CD4-positive, CD25-positive, alpha-beta regulatory T cell (primary cell): ENCODE measurements at places on chromosomes 12 and 14.

- peaks cover 57% of the 10 kb centered on the region for H3K36me3 ChIP-seq
- peak overlapping the region; percentile 33 for H3K4me3 ChIP-seq
- H3K4me1 ChIP-seq = peaks cover 16% of the 10 kb centered on the region
- H3K27me3 ChIP-seq = no peaks in the 10 kb centered on the region
- DNase-seq = no peak
Measured at GRCh38 chr14:81519200-81520011, 14.2 kb downstream of the SEL1L start.

- H3K27me3 ChIP-seq = peaks cover 2% of the 10 kb centered on the region
- no peak overlapping the region for H3K4me3 ChIP-seq
- no peaks in the 10 kb centered on the region for H3K4me1 ChIP-seq
Measured at GRCh38 chr14:59601056-59601455, 24.4 kb upstream of the CCDC175 start.

DNA sequence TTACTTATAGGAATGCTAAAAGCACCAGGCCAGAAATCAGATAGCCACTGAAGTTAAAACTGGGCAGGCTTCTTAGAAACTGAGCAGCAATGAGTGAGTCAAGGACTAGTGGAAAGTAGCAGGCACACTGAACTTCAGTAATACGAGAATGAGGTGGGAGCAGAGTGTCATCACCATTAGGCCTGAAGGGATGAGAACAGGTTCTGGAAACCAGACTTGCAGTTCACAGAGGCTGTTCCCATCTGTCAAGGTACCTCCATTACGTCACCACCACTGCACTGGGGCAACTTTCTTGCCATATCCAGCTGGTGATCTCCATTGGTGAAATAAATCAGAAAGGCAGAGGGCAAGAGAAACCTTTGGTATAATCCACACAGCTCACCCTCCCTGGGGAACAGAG lies 15.6 kb downstream of the ZNF10 start:
- H3K27me3 ChIP-seq = no peaks in the 10 kb centered on the region
- H3K4me1 ChIP-seq = no peaks in the 10 kb centered on the region
- H3K36me3 ChIP-seq = peaks cover 47% of the 10 kb centered on the region
- no peak overlapping the region for H3K27ac ChIP-seq
- no peak for DNase-seq
- no peak overlapping the region for H3K4me3 ChIP-seq

GRCh38 chr12:90167518-90168208 lies 459.0 kb upstream of the ATP2B1 start:
- H3K4me1 ChIP-seq = no peaks in the 10 kb centered on the region
- no peak overlapping the region for H3K27ac ChIP-seq
- H3K27me3 ChIP-seq = no peaks in the 10 kb centered on the region
- no peaks in the 10 kb centered on the region for H3K36me3 ChIP-seq
- DNase-seq = no peak
- no peak overlapping the region for H3K4me3 ChIP-seq

DNA sequence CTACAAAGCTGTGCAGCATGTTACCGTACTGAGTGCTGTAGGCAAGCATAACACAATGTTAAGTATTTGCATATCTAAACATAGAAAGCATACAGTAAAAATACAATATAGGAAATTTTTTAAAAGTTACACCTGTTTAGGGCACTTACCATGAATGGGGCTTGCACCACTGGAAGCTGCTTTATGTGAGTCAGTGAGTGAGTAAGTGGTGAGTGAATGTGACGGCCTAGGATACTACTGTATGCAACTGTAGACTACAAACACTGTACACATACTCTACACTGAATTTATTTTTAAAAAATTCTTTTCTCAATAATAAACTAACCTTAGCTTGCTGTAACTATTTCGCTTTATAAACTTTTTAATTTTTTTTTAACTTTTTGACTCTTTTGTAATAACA lies 82.1 kb upstream of the FSCB start:
- H3K4me1 ChIP-seq = no peaks in the 10 kb centered on the region
- H3K27me3 ChIP-seq = no peaks in the 10 kb centered on the region
- H3K36me3 ChIP-seq = no peaks in the 10 kb centered on the region
- H3K27ac ChIP-seq = no peak overlapping the region
- no peak overlapping the region for H3K4me3 ChIP-seq
- DNase-seq = no peak

GRCh38 chr12:25558586-25558985 lies 5.5 kb upstream of the LMNTD1 start:
- H3K27me3 ChIP-seq = no peaks in the 10 kb centered on the region
- H3K4me1 ChIP-seq = no peaks in the 10 kb centered on the region
- no peak overlapping the region for H3K27ac ChIP-seq
- no peaks in the 10 kb centered on the region for H3K36me3 ChIP-seq
- no peak for DNase-seq
- H3K4me3 ChIP-seq = no peak overlapping the region

DNA sequence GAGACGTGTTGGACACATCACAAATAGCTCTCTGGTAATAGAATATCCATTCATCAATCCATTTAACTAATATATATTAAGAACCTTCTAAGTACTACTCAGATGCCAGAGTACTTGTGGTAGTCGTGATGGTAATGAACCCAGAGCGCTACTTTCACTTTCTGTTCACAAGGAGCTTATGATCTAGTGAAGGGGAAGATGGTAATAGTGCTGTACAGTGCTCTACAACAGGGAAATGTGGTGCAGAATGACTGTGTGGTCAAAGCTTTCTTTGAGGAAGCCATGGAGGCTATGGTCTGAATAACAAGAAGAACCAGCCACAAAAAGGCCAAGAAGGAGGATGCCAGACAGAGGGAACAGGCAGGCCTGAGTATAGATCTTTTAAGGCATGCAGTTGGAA lies 212.0 kb downstream of the PTPRO start:
- no peaks in the 10 kb centered on the region for H3K27me3 ChIP-seq
- peaks cover 19% of the 10 kb centered on the region for H3K4me1 ChIP-seq
- no peaks in the 10 kb centered on the region for H3K36me3 ChIP-seq
- H3K4me3 ChIP-seq = peak overlapping the region; percentile 70

DNA sequence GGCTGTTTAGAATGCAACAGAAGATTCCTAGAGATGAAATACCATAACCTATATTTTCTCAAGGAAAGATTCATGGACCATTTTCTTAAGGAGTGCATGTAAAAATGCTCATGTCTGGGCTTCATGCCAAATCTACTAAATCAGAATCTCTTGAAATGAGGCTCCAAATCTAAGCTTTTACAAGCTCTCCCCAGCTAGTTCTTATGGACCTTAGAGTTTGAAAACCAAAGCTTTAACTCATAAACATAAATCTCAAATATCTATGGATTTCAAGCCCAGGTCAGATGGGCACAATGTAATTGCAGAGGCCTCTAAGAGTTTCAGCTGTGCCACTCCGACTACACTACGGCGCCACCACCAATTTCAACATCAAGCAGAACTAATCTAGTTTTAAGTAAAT lies 117.3 kb upstream of the CAND1 start:
- H3K4me1 ChIP-seq = no peaks in the 10 kb centered on the region
- H3K27ac ChIP-seq = no peak overlapping the region
- no peak overlapping the region for H3K4me3 ChIP-seq
- H3K36me3 ChIP-seq = no peaks in the 10 kb centered on the region

DNA sequence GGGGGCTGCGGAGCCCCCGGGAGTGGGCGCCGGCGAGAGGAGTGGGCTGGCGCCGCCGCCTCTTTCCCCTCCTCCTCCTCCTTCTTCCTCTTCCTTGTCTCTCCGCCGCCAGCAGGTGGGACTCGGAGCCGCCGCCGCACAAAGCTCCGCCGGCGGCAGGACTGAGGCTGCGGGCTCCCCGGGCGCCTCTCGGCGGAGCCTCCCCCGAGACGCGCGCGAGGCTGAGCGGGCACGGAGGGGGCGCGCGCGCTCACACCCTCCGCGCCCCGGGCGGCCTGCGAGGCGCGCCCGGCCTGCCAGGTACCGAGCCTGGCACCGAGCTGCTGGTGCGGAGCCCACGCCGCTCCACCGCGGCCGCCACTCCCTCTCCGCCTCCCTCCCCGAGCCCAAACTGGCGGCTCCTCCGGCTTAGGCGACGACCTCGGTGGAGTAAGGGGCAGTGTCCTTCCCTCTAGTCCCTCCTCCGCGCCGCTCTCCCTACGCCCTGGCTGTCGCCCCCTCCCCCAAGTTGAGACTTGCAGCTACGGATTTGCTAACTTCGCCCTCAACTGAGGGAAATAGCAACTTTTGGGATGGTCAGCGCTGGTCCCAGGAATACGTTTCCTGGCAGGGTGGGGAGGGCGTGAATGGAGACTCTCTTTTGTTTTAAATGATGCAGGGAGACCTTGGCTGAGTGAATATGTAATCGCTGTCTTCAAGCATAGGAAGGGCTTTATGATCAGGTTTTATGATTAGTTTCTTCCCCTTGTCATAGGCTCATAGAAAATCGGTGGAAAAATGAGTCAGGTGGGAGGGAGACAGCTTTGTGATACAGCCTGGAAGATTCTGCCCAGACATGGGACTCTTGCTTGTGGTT lies 199.5 kb upstream of the CAND1 start:
- no peak overlapping the region for H3K27ac ChIP-seq
- H3K27me3 ChIP-seq = peaks cover 32% of the 10 kb centered on the region
- H3K36me3 ChIP-seq = no peaks in the 10 kb centered on the region
- H3K4me3 ChIP-seq = no peak overlapping the region
- peak; percentile 36 for DNase-seq
- peaks cover 3% of the 10 kb centered on the region for H3K4me1 ChIP-seq

DNA sequence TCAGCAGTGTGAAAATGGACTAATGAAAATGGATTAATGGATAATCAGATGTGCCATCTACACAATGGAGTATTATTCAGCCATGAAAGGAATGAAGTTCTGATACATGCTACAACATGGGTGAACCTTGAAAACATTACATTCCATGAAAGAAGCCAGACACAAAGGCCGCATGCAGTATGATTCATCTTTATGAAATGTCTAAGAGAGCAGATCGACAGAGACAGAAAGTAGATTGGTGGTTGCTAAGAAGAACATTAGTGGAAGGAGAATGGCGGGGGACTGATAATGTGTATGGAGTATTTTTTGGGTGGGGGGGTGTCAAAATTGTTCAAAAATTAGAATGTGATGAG lies 47.3 kb downstream of the PRKAB1 start:
- no peak overlapping the region for H3K4me3 ChIP-seq
- peaks cover 5% of the 10 kb centered on the region for H3K36me3 ChIP-seq
- DNase-seq = no peak
- no peak overlapping the region for H3K27ac ChIP-seq

- peaks cover 4% of the 10 kb centered on the region for H3K4me1 ChIP-seq
- DNase-seq = no peak
- H3K4me3 ChIP-seq = no peak overlapping the region
Measured at GRCh38 chr12:69502345-69503081, 32.3 kb downstream of the FRS2 start.

DNA sequence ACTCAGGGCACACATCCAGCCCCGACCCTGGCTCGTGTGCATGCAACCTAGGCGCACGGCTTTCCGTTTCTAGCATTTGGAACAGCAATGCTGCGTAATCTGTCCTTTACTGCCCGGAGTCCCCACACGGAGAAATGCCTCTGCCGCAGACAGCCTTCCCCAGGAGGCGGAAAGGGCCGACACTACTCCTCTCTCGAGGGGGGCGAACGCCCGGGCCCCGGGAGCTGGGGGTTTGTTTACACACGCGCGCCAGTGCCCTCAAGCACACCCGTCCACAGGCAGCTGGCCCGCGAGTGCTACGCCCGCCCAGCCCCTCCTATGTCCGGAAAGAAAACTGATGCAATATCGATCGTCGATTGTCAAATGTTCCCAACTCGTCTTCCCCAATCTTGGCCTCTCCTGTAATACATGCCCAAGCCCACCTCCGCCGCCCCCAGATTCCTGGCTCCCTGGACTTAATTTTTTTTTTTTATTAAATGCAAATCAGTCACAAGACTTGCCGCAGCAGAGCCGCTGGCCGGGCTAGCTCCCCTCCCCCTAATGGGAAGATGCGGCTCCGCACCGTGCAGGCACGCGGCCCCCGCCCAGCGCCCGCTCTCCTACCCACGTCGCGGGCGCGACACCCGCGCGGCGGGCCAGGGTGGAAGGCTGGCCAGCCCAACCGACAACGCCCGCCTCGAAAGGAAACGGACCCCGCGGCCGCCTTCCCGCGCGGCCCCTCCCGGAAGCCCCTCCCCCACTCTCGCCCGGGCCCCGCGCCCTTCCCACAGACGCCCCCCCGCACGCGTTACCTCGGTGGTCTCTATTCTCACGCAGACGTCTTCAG lies 642 bp downstream of the SLC38A2 start:
- H3K36me3 ChIP-seq = peaks cover 40% of the 10 kb centered on the region
- peak overlapping the region; percentile 91 for H3K27ac ChIP-seq
- no peak for DNase-seq
- peak overlapping the region; percentile 87 for H3K4me3 ChIP-seq

DNA sequence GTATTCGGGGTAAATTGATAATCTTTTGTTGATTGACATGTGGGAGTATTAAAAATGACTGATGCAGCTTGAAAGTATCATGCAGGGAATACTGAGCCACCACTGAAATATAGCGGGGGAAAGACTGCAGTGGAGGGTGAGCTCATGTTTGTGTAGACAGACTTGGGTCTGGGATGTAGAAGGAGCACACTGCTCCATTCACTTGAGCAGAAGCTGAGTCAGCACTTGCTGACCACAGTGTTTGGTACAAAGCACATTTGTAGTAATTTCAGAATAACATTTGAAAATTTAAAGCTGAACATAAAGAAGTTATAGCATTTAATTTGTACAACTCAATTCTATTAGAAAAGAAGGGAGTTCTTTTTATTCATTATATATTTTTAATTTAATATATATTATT lies 304.3 kb upstream of the PRICKLE1 start:
- H3K4me1 ChIP-seq = no peaks in the 10 kb centered on the region
- H3K27ac ChIP-seq = no peak overlapping the region
- DNase-seq = no peak
- no peaks in the 10 kb centered on the region for H3K27me3 ChIP-seq

DNA sequence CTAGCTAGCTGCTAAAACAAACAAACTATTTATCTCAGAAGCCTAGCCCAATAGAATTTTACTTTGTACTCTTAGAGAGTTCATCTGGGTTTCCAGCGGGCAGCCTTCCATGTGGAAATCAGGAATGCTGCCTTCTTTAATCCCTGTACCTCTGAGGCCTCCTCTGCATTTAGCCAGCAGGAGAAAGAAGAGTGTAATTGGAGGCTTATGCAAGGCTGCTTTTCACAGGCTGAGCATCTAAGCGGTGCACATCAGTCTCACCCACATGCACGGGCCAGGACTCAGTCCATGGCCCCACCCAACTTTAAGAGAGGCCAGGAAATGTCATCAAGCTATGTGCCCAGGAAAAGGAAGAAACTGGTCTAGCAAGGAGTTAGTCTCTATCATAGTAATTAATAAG lies 14.0 kb upstream of the PTGDR start:
- no peaks in the 10 kb centered on the region for H3K4me1 ChIP-seq
- H3K27ac ChIP-seq = no peak overlapping the region
- no peak overlapping the region for H3K4me3 ChIP-seq
- no peak for DNase-seq
- H3K36me3 ChIP-seq = no peaks in the 10 kb centered on the region
- peaks cover 4% of the 10 kb centered on the region for H3K27me3 ChIP-seq

DNA sequence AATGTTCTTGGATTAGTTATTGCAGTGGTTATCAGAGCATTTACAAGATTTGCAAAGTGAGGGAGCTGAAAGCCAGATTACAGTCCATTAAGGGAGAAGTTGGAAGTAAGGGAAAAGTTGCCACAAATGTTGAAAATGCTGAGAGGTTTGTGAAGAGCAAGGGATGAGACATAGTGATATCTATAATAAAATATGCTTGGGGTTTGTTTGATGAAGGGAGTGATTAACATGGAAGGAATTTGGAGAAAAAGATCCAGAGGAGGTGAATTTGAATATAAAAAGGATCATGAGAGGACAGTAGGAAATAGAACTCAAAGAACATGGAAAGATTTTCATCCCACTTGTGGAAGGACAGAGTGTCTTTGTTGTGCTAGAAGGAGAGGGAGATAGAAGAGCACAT lies 19.3 kb upstream of the CCER1 start:
- no peak overlapping the region for H3K4me3 ChIP-seq
- H3K27me3 ChIP-seq = peaks cover 2% of the 10 kb centered on the region
- no peaks in the 10 kb centered on the region for H3K36me3 ChIP-seq
- H3K27ac ChIP-seq = no peak overlapping the region
- no peak for DNase-seq
